ENCODE measurements at places on chromosomes 6 and 20.
A peak's percentile ranks its signal among the peaks of the same experiment; 100 is the strongest.

- H3K27ac ChIP-seq, result no peak overlapping the region
- H3K4me3 ChIP-seq, result no peak overlapping the region
- H3K36me3 ChIP-seq, result peaks cover 35% of the 10 kb centered on the region
- no peak for ATAC-seq
- H3K4me1 ChIP-seq, result peaks cover 14% of the 10 kb centered on the region
- no peaks in the 10 kb centered on the region for H3K27me3 ChIP-seq
Measured at GRCh38 chr6:109759098-109759955, 68.2 kb downstream of the FIG4 start.

- peaks cover 7% of the 10 kb centered on the region for H3K27me3 ChIP-seq
- H3K4me3 ChIP-seq, result no peak overlapping the region
- no peaks in the 10 kb centered on the region for H3K36me3 ChIP-seq
- no peaks in the 10 kb centered on the region for H3K4me1 ChIP-seq
- ATAC-seq, result no peak
Measured at GRCh38 chr6:15689586-15690482, 27.0 kb upstream of the DTNBP1 start.

- no peak overlapping the region for H3K4me3 ChIP-seq
- no peaks in the 10 kb centered on the region for H3K4me1 ChIP-seq
- ATAC-seq, result no peak
Measured at GRCh38 chr6:123962508-123962907, 158.8 kb downstream of the NKAIN2 start.

- H3K27ac ChIP-seq, result no peak overlapping the region
- H3K36me3 ChIP-seq, result no peaks in the 10 kb centered on the region
- peaks cover 7% of the 10 kb centered on the region for H3K4me1 ChIP-seq
- peak; percentile 43 for ATAC-seq
- H3K27me3 ChIP-seq, result peaks cover 13% of the 10 kb centered on the region
Measured at GRCh38 chr6:148144917-148145521, 197.6 kb upstream of the SASH1 start.

DNA sequence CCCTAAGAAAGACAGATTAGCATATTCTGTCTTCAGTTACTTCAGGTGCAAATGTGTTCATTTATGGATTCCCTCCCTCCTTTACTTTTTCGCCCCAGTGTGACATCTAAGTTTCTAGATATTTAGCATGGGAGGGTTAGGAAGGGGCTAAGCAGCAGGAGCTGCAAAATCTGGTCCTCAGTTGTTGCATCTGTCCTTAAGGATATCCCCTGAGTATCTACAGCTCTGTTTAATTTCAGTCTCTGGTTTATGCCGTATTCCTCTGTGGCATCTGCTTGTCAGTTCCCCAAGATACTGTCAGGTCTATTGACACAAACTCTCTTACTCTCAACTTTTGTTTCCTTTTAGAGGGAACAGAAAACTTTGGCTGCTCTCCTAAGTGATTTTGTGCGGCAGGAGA, 754.6 kb upstream of the MAP3K7 start:
- no peaks in the 10 kb centered on the region for H3K36me3 ChIP-seq
- no peaks in the 10 kb centered on the region for H3K27me3 ChIP-seq
- no peak overlapping the region for H3K27ac ChIP-seq
- no peak for ATAC-seq
- H3K4me3 ChIP-seq, result no peak overlapping the region
- no peaks in the 10 kb centered on the region for H3K4me1 ChIP-seq

GRCh38 chr20:4161401-4162251, 146.3 kb upstream of the RNF24 start:
- peak overlapping the region; percentile 93 for H3K27ac ChIP-seq
- H3K4me1 ChIP-seq, result peaks cover 26% of the 10 kb centered on the region
- H3K4me3 ChIP-seq, result peak overlapping the region; percentile 78
- peaks cover 5% of the 10 kb centered on the region for H3K36me3 ChIP-seq

DNA sequence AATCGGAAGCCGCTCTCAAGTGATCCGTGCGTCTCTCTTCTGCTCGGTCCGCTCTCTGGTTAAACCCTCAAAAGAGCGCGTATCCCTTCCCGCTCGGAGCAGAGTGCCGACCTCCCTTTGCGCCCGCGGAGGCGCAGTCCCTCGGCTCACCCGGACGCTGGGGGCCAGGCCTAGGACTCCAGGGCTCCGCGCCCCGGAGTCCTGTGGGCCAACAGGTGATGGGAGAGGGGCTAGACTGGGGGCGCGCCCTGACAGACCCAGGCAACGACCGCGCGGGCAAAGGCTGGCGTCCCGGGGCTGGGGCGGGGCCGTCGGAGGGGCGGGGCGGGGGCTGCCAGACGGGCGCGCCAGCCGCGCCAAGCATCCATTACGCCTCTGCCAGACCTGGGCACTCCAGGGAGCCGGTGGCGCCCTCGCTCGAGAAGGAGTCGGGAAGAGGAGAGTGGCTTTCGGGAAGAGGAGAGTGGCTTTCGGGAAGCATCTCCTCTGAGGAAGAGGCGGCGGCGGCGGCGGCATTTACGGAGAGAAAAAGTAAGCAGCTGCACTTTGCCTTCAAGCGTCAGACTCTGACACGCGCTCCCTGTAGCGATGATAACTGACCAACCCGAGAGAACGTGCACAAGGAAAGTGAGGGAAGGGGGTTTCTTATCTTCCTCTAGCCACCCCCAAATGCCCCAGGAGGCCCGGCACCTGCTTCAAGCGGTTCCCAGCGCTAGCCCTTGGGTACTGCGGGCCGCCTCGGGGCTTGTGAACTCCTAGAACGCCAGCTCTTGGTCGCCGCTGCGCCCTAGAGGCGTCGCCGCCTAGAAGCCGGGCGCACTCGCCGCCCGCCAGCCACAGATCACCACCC, 2.6 kb downstream of the EPHA7 start:
- H3K4me3 ChIP-seq, result peak overlapping the region; percentile 42
- H3K36me3 ChIP-seq, result no peaks in the 10 kb centered on the region
- no peak overlapping the region for H3K27ac ChIP-seq

DNA sequence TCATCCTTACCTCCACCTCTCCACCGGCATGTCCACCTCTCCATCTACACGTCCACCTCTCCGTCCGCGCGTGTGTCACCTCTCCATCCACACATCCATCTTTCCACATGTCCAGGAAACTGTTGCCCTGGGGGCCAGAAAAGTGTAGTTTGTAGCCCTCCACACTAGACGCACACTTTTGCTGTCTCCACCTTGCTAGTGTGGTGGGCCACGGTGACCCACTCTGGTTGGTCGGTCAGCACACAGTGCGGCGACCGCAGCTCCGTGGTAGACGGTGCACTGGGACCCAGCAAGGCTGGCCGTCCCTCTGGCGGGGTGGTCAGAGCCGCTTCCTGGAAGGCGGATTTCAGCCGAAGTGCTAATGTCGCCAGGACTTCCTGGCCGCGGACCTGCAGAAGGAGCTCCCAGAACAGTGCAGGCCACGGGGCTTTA, 268.6 kb downstream of the DLL1 start:
- H3K4me1 ChIP-seq, result no peaks in the 10 kb centered on the region
- no peak for ATAC-seq
- peaks cover 28% of the 10 kb centered on the region for H3K27me3 ChIP-seq
- no peak overlapping the region for H3K27ac ChIP-seq
- no peaks in the 10 kb centered on the region for H3K36me3 ChIP-seq
- H3K4me3 ChIP-seq, result no peak overlapping the region

GRCh38 chr6:105893741-105894140, 192.4 kb upstream of the PRDM1 start:
- peaks cover 3% of the 10 kb centered on the region for H3K27me3 ChIP-seq
- no peak overlapping the region for H3K27ac ChIP-seq
- no peak overlapping the region for H3K4me3 ChIP-seq
- no peaks in the 10 kb centered on the region for H3K36me3 ChIP-seq
- ATAC-seq, result no peak

DNA sequence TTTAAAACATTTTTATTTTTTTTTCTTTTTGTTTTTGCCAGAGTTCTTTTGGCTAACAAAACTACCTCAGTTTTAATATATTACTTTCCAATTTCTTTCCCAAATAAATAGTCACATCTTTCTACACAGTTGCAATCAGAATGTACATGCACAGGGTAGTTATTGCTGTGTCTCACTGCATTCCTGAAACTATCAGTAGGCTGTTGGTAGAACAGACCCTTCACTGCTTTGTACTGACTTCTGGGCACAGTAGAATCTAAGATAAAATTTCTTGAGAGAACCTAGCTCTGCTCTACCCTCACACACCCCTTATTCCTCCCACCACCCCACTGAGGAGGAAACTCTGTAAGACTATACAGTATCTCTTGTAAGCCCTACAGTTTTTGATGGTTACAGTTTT, 19.9 kb downstream of the TPX2 start:
- H3K4me3 ChIP-seq, result no peak overlapping the region
- no peaks in the 10 kb centered on the region for H3K4me1 ChIP-seq
- no peak for ATAC-seq
- no peak overlapping the region for H3K27ac ChIP-seq

DNA sequence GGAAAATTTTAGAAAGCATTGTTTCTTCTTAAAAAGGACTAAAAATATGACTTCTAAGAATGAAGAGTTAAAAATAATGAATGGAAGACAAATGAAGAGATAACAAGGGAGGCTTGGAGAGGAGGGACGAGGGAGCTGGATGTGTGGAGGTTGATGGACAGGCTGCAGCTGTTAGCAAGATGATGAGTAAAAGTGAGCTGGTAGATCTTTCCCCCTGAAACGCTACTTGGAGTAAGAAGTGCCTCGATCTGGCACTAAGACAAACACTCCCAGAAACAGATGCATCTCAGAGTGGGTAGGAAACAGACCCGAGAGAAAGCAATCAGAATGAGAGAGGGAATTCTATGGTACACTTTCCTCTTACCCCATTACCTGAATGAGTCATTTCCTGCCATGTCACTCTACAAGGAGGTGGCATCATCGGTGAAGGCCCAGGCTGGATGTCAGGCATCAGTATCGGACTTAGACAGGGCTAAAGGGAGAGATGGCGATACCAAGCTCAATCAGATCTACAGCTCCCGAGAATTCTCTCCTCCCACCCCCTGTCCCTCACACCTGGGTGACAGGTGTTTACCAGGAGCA, 154.1 kb upstream of the BMP2 start:
- no peaks in the 10 kb centered on the region for H3K36me3 ChIP-seq
- H3K4me3 ChIP-seq, result no peak overlapping the region
- H3K27me3 ChIP-seq, result no peaks in the 10 kb centered on the region
- no peaks in the 10 kb centered on the region for H3K4me1 ChIP-seq
- no peak overlapping the region for H3K27ac ChIP-seq
- ATAC-seq, result no peak

DNA sequence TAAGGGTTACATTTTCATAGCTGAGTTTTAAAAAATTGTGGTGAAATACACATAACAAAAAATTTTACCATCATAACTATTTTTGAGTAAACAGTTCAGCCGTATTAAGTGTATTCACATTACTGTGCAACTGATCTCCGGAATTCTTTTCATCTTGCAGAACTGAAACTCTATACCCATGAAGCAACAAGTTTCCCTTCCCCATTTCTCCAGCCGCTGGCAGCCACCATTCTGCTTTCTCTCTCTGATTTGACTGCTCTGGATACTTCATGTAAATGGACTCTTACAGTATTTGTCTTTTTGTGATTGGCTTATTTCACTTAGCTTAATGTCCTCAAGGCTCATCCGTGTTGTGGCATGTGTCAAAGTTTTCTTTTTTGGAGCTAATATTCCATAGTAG, 341.6 kb downstream of the QKI start:
- H3K4me3 ChIP-seq, result no peak overlapping the region
- H3K36me3 ChIP-seq, result no peaks in the 10 kb centered on the region
- ATAC-seq, result no peak
- H3K4me1 ChIP-seq, result no peaks in the 10 kb centered on the region
- no peak overlapping the region for H3K27ac ChIP-seq

GRCh38 chr20:53611449-53611894, 17.8 kb upstream of the ZNF217 start:
- no peak for ATAC-seq
- H3K4me3 ChIP-seq, result peak overlapping the region; percentile 17
- H3K36me3 ChIP-seq, result no peaks in the 10 kb centered on the region
- no peak overlapping the region for H3K27ac ChIP-seq

DNA sequence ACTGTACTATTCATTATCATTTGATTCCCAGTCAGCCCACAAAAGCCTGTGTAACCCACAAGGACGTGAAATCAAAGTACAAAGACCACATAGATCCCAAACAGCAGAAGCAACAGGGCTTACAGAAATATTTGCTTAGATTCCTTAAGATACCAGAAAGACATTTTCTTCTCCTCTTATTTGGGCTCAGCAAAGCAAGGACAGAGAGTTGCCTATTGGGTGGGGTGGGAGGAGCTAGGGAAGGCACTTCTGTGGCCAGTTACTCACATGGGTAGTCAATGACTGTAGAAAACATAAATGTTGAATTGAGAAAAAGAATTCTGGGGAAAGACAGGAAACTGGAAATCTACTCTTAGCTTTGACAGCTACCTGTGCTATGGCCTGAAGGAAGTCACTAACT, 19.8 kb downstream of the PDE7B start:
- H3K4me3 ChIP-seq, result no peak overlapping the region
- H3K27ac ChIP-seq, result no peak overlapping the region
- H3K36me3 ChIP-seq, result no peaks in the 10 kb centered on the region
- ATAC-seq, result no peak
- H3K4me1 ChIP-seq, result no peaks in the 10 kb centered on the region
- no peaks in the 10 kb centered on the region for H3K27me3 ChIP-seq

DNA sequence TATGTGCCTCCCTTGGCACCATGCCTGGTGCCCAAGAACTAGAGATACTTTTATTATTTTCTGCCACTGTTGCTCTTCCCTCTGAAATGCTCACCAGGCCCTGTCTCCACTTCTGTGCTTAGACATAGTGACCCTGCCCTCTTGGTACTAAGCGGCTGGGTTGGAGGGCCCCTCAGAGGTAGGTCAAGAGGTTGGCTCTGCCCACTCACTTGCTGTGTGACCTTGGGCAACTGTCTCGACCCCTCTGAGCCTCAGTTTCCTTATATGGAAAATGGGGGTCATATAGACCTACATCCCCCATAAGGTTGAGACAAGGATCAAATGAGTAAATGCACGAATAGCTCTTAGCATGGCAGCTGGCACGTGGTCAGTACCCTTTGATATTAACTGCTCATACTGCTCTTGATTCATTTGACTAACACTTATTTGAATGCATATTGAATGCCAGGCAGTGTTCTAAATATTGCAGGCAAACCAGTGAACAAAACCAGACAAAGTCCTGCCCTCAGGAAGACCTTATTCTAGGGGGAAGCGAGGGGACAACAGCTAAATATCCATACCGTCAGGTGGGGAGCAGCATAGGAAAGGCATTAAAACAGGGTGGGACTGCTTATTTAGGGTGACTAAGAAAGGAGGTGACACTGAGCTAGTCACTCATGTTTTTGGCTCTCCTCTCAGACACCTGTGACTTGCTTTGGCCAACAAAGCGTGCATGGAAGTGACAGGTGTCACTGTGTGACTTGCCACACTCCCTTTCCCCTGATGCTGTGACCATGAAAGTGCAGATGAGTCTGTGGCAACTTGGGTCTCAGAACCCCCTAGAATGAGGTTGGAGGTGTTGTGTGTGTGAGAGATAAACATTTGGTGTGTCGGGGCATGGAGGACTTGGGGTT, 14.3 kb upstream of the SPO11 start:
- no peak overlapping the region for H3K27ac ChIP-seq
- H3K27me3 ChIP-seq, result peaks cover 20% of the 10 kb centered on the region

DNA sequence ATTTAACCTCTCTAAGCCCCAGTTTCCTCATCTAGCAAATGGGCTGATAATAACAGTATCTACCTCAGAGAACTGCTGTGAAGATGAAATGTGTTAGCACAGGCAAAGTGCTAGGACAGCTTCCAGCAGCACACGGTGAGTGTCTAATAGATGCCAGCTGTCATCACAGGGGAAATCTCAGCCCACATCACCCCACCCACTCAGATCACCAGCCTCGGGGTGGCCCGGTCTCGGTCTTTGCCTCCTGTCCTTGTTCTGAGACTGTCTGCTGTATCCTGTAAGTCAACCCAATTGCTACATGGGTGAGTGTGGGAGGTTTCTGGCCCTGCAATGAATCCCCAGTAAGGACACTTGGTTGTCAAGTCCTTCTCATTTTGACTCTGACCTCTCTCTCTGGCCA, 99.5 kb upstream of the ZNFX1 start:
- H3K27ac ChIP-seq, result no peak overlapping the region
- peaks cover 19% of the 10 kb centered on the region for H3K27me3 ChIP-seq
- no peak for ATAC-seq
